ENCODE measurements at places on chromosomes 5 and 9. TPM values are rescaled to one million over a fixed set of nuclear protein-coding genes. Genes with fewer than 3 reads are reported as not detected.

GRCh38 chr5:169544264-169544950 lies 39.2 kb upstream of the SPDL1 start:
- DNase-seq, result no peak
- H3K36me3 ChIP-seq, result no peaks in the 10 kb centered on the region
- no peak overlapping the region for H3K27ac ChIP-seq
- H3K4me3 ChIP-seq, result no peak overlapping the region

- H3K4me1 ChIP-seq, result peaks cover 23% of the 10 kb centered on the region
- H3K27ac ChIP-seq, result no peak overlapping the region
- DNase-seq, result no peak
- no peaks in the 10 kb centered on the region for H3K27me3 ChIP-seq
- H3K4me3 ChIP-seq, result no peak overlapping the region
- H3K36me3 ChIP-seq, result no peaks in the 10 kb centered on the region
These were observed 75.6 kb downstream of the TLR4 start for GRCh38 chr9:117779760-117780159.

DNA sequence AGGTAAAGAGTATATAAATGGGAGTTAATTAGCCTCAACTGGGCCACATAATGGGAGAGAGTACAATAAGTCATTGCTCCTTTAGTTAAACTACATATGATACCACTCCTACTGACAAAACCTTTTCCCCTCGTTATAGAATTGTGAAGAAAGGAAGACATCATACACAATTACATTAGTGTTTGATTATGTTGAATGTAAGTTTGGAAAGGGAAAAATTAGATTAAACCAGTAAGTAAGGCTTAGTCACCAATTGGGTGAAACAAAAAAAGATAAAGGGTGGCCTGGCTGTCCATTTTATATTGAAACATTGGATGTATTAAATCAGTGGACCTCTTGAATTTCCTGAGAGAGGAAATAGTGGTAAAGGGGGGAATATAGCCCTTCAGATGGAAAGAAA lies 464.3 kb upstream of the PAPPA start:
- H3K27me3 ChIP-seq, result no peaks in the 10 kb centered on the region
- DNase-seq, result no peak
- no peak overlapping the region for H3K27ac ChIP-seq
- no peaks in the 10 kb centered on the region for H3K36me3 ChIP-seq
- H3K4me1 ChIP-seq, result no peaks in the 10 kb centered on the region
- no peak overlapping the region for H3K4me3 ChIP-seq

- H3K4me3 ChIP-seq, result no peak overlapping the region
- no peaks in the 10 kb centered on the region for H3K27me3 ChIP-seq
- peaks cover 12% of the 10 kb centered on the region for H3K4me1 ChIP-seq
- no peak for DNase-seq
These were observed 77.1 kb downstream of the MUSK start for GRCh38 chr9:110745676-110746075.

GRCh38 chr5:40406741-40407211 lies 272.9 kb upstream of the PTGER4 start:
- peak overlapping the region; percentile 76 for H3K27ac ChIP-seq
- no peak for DNase-seq
- H3K36me3 ChIP-seq, result no peaks in the 10 kb centered on the region
- H3K4me1 ChIP-seq, result peaks cover 54% of the 10 kb centered on the region
- H3K4me3 ChIP-seq, result no peak overlapping the region

DNA sequence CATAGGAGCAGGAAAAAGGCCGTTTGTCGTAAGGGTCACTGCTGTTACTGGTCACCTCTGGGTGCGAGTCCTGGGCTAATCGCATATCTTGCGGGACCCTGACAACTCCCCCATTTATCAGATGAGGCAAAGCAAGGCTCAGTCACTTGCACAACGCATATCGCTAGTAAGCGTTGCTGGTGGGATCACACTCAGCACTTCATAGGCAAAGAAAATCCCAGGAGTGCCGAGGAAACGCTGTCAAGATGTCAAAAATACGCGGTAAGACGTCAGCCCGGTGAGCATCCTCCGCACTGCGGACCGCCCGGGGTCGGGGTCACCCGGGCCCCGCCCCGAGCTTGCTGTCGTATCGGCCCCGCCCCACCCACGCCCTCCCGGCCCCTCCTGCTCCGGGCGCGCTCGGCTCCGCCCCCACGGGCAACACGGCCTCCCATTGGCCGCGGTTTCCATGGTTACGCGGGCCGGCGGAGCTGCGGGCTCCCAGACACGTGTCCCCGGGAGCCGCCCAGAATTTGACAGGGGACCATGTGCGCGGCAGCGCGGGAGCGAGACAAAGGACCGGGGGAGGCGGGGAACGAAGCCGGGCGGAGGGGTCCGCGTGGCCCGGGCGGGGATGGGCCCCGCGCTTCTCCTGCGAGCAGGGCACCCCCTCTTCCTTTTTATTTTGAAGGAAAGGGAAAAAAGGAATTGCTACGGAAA lies 80.2 kb upstream of the IER5L start:
- no peak overlapping the region for H3K4me3 ChIP-seq
- no peaks in the 10 kb centered on the region for H3K27me3 ChIP-seq
- peak; percentile 96 for DNase-seq
- peaks cover 17% of the 10 kb centered on the region for H3K4me1 ChIP-seq
- H3K27ac ChIP-seq, result no peak overlapping the region

- H3K27me3 ChIP-seq, result no peaks in the 10 kb centered on the region
- no peak overlapping the region for H3K27ac ChIP-seq
- H3K4me3 ChIP-seq, result no peak overlapping the region
- H3K4me1 ChIP-seq, result no peaks in the 10 kb centered on the region
These were observed 461.2 kb downstream of the CDH12 start for GRCh38 chr5:22391956-22392355.

- peak; percentile 93 for DNase-seq
- peaks cover 14% of the 10 kb centered on the region for H3K4me1 ChIP-seq
- H3K27me3 ChIP-seq, result no peaks in the 10 kb centered on the region
- H3K36me3 ChIP-seq, result no peaks in the 10 kb centered on the region
- peak within 1 kb of the TSS; percentile 97 for H3K27ac ChIP-seq
These were observed at the start of gene TNIP1 for GRCh38 chr5:151080613-151081430. Gene TNIP1 (minus strand): TSS chr5:151081034. CDS start chr5:151065095, 15,939 bp downstream.

GRCh38 chr9:78044189-78044588 lies 12.6 kb upstream of the GNAQ start:
- no peak overlapping the region for H3K4me3 ChIP-seq
- no peaks in the 10 kb centered on the region for H3K36me3 ChIP-seq

GRCh38 chr5:11852717-11853087 lies 51.5 kb downstream of the CTNND2 start:
- H3K36me3 ChIP-seq, result no peaks in the 10 kb centered on the region
- no peak overlapping the region for H3K27ac ChIP-seq
- H3K4me3 ChIP-seq, result no peak overlapping the region
- no peak for DNase-seq
- no peaks in the 10 kb centered on the region for H3K4me1 ChIP-seq

GRCh38 chr9:86783884-86784283 lies 163.4 kb downstream of the GAS1 start:
- no peak overlapping the region for H3K27ac ChIP-seq
- no peak for DNase-seq
- H3K4me1 ChIP-seq, result no peaks in the 10 kb centered on the region
- no peaks in the 10 kb centered on the region for H3K27me3 ChIP-seq

DNA sequence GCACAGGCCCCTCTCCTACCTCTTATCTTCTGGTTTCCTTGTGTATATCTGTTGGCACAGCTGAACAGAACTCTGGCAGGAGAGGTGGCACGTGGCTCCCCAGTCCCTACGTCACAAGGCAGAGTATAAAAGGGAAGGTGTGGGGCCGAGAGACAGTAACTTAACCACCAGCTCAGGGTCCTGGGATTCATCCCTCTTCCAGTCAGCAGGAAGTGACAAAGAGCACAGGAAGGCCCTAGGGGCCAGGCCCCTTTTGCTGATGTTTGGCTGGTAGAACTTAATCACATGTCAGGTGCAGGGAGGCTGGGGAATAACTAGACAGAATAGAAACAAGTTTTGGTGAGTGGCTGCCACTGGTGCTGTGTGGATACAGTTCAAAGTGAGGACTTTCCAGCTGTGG lies 4.5 kb upstream of the ICE1 start:
- no peak overlapping the region for H3K4me3 ChIP-seq
- H3K4me1 ChIP-seq, result peaks cover 8% of the 10 kb centered on the region
- H3K27me3 ChIP-seq, result no peaks in the 10 kb centered on the region

The SPATA31A3 gene
- total RNA-seq, result not detected

The C9orf153 gene
- 0.67 TPM for total RNA-seq

The IL33 gene
- total RNA-seq, result 20.8 TPM

The RASEF gene
- total RNA-seq, result 0.06 TPM

The CNOT8 gene
- total RNA-seq, result 68.4 TPM

The CDKN2A gene
- 18.1 TPM for total RNA-seq

The SARDH gene
- total RNA-seq, result 6.6 TPM
